ENCODE measurements at places on chromosomes 2 and 18. TPM values are rescaled to one million over a fixed set of nuclear protein-coding genes. Genes with fewer than 3 reads are reported as not detected.

Gene NYAP2
- not detected for total RNA-seq

Gene GPR45
- 0.17 TPM for total RNA-seq

Gene NOSTRIN
- not detected for total RNA-seq

Gene CYP27A1
- not detected for total RNA-seq

Gene DPP4
- total RNA-seq = 22.0 TPM

Gene LYG1
- total RNA-seq = not detected

Gene AQP12A
- not detected for total RNA-seq

Gene LIMS3
- total RNA-seq = 0.23 TPM

Gene CRIM1
- 86.8 TPM for total RNA-seq

Gene SALL3
- not detected for total RNA-seq

Gene NDC80
- 24.5 TPM for total RNA-seq

Gene ST8SIA5
- total RNA-seq = not detected

Gene LHCGR
- not detected for total RNA-seq

Gene CCDC141
- total RNA-seq = not detected

Gene FAM124B
- total RNA-seq = not detected

Gene LINC00305
- total RNA-seq = not detected

Gene UGT1A4
- total RNA-seq = 0.10 TPM

Gene ACADL
- not detected for total RNA-seq

Gene DLGAP1
- total RNA-seq = not detected

Gene MSTN
- not detected for total RNA-seq

Gene APCDD1
- 0.29 TPM for total RNA-seq

Gene FOXI3
- total RNA-seq = not detected

Gene TTR
- not detected for total RNA-seq

Gene LYPD6
- 12.2 TPM for total RNA-seq

Gene EFHD1
- total RNA-seq = not detected

Gene EGR4
- not detected for total RNA-seq

Gene ACVR2A
- 3.6 TPM for total RNA-seq

Gene PSD4
- total RNA-seq = 27.0 TPM

Gene C2orf15
- 0.95 TPM for total RNA-seq

Gene OR6B2
- not detected for total RNA-seq

Gene CFAP221
- total RNA-seq = 1.6 TPM

Gene TRIM43
- not detected for total RNA-seq

Gene GALNT5
- 0.81 TPM for total RNA-seq

Gene CREB1
- total RNA-seq = 31.0 TPM

Gene RALBP1
- 47.6 TPM for total RNA-seq

Gene TEKT4
- total RNA-seq = not detected

Gene ACKR3
- 27.2 TPM for total RNA-seq

Gene MERTK
- total RNA-seq = 1.4 TPM

Gene PTPRN
- total RNA-seq = not detected

Gene ONECUT2
- 0.44 TPM for total RNA-seq

Gene UGT1A9
- total RNA-seq = 127 TPM

Gene SESTD1
- total RNA-seq = 8.6 TPM

Measured in Caki2 (cell line).